Stimulated activated CD4-positive, alpha-beta T cell treated with anti-CD3 and anti-CD28 coated beads, Interleukin-4, amount 100 ng/mL, for 4 hours (primary cell): ENCODE measurements at places on chromosomes 7 and 10.

GRCh38 chr7:50718876-50719275 lies 63.8 kb downstream of the GRB10 start:
- DNase-seq: no peak

DNA sequence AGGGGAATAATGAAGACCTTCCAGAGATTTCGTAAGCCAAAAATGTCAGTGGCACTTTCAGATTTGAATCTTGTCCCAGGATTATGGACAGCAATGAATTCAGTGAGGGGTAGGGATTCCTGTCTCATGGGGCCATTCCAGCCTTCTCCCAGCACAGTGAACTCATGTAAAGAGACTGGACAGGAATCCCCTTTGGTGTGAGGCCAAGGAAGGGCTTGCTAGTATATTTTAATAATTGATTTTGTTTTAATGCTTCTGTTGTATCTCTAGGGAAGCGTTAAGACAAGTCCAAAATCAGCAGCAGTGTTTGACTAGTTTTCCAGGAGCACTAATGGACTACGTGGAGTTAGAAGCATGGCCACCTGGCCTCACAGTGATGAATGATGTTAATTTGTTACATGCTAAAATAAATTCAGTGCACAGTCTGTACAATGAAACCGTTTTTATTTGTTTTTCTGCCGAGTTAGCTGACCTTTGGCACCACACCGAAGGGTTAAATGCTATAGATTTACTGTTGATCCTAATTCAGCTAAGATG lies 214.0 kb upstream of the DKK1 start:
- no peak for DNase-seq

DNA sequence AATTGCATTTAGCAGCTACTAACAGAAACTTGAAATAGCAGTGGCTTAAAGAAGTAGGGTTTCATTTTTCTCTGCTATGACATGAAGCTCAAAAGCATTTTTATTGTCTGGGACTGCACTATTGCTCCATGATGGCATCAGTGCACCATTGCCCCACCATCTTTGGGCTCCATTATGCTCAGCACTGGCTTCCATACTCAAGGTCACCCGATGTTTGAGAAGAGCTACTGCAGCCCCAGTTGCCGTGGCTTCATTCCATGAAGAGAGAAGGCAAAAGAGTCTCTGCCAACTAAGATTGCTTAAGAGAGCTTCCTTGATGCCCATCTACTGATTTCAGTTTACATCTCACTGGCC lies 192.2 kb upstream of the LRGUK start:
- no peak for DNase-seq

- DNase-seq: no peak
Measured at GRCh38 chr10:44990302-44990655, 10.4 kb upstream of the ZNF22 start.

- DNase-seq: no peak
Measured at GRCh38 chr7:19663816-19664462, 44.9 kb downstream of the POLR1F start.

DNA sequence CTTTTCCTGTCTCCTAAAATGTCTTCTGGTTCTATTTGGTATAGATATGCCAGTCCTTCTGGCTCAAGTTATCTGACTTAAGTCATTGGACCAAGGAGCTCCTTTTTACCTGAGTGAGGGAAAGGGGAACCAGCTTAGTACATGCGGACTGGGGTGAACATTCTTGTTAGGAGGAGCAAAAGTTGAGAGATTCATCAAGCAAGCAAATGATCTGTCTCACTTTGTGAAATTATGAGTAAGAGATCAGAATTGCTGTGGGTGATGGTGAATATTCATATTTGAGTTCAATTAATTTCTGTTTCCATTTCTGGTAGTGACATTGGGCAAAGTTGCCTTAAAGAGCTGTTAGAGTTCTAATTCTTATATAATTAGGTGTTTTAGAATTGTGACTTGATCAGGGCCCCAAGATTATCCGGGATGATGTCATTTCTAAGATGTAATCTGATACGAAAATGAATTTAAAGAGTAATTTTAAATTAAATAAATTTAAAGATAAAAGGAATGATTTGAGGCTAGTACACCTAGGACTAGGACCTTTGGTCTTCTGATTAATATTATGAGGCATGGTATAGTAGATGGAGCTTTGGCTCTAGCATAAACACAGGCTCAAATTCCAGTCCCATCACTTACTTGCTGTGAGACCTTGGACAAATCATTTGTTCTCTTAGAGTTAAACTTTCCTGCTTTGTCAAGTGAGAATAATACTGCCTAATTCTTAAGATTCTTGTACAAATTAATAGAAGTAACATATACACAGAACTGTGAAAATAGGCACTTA lies 60.4 kb upstream of the STRIP2 start:
- no peak for DNase-seq

- DNase-seq: no peak
Measured at GRCh38 chr7:127337581-127337980, 54.9 kb downstream of the ZNF800 start.

DNA sequence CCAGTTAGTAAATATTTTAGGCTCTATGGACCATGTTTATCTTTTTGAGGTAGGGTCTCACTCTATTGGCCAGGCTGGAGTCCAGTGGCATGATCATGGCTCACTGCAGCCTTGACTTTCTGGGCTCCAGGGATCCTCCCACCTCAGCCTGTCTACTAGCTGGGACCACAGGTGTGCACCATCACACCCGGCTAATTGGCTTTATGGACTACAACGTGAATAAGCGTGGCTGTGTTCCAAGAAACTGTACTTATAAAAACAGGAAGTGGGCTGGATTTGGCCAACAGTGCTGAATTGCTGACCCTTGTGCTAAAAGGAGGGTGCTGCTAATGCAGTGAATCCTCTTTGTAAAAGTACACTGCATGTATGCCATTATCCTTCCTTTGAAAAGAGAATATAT lies 111.7 kb upstream of the CDK13 start:
- no peak for DNase-seq

- no peak for DNase-seq
Measured at GRCh38 chr7:99362801-99363200, 11.7 kb upstream of the ARPC1B start.

- DNase-seq: no peak
Measured at GRCh38 chr7:98548971-98549370, 68.1 kb upstream of the NPTX2 start.

- no peak for DNase-seq
Measured at GRCh38 chr10:18861382-18861781, 187.2 kb upstream of the MALRD1 start.

GRCh38 chr7:150402671-150403321 lies 23.7 kb downstream of the ZNF775 start:
- no peak for DNase-seq

GRCh38 chr7:122070834-122071233 lies 73.2 kb downstream of the AASS start:
- no peak for DNase-seq

GRCh38 chr10:100747456-100748230 lies 2.3 kb downstream of the PAX2 start:
- no peak for DNase-seq
